Activated T-cell treated with anti-CD3 and anti-CD28 coated beads, Interleukin-2, amount 50 U/mL, for 1 hour (primary cell): ENCODE measurements at places on chromosomes 4 and X.

DNA sequence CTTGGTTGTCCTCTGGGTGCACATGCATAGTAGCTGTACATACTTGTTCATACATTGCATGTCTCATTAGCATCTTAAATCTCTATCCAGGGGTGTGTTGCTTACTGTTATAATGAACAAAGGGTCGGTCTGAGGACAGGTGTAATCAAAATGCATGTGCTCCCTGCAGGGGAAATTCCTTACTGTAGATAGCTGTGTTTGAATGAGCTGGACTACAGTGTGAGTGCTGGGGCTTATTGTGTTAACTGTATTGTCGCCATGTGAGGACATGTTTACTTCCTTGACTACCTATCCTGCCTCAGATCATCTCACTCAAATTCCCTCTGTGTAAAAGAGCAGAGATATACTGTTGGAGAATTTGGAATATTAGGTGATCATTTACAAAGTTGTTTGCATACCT is 98.7 kb downstream of the KLHL34 start:
- DNase-seq = no peak

GRCh38 chrX:111309083-111309482 is 38.8 kb upstream of the CAPN6 start:
- no peak for DNase-seq

GRCh38 chr4:166077782-166078181 is 204.7 kb downstream of the TLL1 start:
- DNase-seq = no peak

DNA sequence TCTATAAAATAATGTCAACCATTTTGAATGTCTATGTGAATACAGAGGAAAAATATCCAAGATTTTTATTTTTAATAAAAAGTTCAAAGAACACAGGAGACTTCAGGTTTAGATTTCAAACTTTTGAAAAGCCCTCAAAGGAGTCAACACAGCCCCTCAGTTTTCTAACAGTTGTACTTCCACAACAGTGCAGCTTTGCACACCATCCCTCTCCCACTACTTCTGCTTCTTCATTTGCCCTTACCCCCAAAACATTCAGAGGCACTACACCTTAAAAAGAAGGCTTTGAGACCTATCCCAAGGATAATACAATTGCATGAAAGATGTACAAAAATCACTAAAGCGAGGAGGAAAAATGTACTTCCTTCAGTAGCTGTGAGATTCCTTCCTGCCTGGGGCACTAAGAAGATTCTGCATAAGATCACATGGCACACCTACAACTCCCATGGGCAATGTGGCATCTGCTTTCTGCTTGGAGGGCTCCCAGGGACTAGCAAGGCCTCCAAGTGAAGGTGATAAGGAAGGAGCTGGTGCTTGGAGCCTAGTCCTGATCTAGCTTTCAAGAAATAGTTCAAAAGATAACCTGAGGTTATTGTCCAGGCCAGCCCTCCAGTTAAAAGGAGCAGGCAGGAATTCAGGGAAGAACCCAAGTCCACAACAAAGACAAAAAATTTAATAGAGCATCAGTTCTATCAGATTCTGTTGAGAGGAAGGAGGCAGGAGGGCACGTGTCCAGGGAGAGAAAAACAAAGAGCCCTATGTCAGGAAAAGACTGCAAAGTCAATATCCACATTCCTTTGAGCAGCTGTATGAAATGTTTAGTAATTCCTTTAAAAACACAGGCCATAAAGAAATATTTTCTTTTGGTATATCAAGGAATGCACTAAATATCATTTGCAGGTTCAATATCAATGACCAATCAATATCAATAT is 19.1 kb downstream of the ARAP2 start:
- no peak for DNase-seq

DNA sequence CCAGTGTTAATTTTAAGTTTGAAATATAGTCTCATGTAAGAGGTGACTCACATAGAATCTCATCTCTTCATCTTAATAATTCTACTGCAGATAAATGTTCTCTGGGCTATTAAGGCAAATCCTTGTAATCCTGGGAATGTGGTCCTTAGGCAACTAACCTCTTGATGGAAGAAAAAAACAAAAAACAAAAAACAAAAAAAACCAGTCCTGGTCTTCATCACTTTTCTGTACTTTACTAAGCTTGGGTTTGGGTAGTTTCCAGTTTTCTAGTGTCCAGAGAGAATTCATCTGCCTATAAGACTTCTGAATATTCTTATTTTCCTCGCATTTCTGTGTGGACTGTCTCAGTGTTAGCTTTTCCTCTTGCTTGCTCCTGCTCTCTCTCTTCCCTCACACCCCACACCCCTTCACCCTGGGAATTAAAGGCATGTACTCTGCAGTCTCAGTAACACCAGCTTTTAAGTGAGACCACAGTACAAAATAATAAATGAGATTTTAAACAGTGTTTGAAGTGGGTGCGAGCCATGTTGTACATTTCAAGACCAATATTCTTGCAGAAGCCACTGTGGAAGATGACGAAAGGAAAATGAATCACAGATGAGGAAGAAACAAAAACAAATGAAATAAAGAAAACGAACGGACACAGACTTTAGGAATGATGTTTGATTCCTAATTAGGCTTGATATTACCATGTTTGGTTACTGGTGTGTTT is 51.7 kb downstream of the HAND2 start:
- DNase-seq = no peak

DNA sequence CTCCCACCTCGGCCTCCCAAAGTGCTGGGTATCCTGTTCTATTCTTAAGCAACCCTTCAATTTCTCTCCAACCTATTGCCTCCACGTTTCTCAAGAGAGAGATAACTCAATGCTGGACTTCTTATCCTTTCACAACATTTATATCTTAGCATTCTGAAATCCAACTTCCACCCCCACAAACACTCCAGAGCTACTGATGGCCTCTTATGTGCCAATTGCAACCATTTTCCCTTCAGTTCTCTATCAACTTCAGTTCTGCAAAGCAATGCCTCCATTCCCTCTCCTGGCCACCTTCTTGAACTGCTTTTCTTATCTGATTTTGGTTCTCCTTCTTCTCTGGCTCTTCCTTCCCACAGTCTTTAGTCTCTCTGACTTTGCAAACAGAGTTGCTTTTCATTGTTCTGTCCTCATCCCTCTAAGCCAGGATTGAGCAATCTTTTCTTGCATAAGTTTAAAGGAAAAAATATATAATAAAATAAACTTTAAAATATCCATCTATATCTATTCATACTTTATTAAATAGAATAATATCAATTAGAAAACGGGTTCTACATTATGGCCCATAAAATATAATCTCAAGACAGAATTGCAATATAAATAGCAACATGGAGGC is 3.6 kb upstream of the STBD1 start:
- no peak for DNase-seq

GRCh38 chrX:101429934-101430333 is 21.9 kb downstream of the HNRNPH2 start:
- DNase-seq = no peak

DNA sequence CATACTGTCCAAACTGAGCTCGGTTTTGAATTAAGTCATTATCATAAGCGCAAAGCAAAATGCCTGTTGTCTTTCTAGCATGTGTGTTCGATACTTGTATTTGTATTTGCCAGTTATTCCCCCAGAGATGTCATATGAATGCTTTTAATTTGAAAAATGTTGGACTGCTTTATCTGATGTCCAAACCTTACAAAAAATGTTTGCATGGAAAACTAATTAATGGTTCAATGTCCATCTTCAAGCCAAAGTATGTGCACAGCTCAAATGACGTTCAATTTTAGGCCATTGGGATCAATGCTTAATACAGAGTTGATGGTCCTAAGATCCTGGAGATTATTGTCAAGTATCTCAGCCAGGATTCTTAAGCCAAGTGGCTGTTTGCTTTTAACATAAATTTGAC is 17.2 kb upstream of the HPGDS start:
- DNase-seq = no peak

- DNase-seq = peak; percentile 64
Observed at GRCh38 chr4:27010334-27010940, 149.8 kb downstream of the STIM2 start.

DNA sequence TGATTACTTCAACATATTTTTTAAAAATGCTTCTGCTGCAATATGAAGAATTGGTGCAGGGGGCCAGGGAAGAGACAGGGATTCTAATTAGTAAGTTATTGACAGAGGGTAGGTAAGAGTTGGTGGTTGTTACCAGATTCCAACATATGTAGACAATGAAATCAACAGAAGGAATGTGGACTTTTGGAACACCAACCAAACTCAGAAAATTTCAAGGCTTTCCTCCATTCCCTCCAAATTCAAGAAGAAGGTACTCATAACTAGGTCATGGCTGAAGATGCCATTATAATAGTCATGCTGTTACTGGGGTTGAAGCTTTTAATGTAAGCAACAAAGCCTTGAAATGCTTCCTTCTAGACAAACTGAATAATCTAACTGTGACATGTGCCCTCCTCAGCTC is 22.9 kb upstream of the CXCL13 start:
- DNase-seq = no peak

GRCh38 chr4:1713003-1713851 is 1.1 kb upstream of the SLBP start:
- no peak for DNase-seq

- DNase-seq = no peak
Observed at GRCh38 chr4:142917678-142918077, 71.6 kb upstream of the INPP4B start.

DNA sequence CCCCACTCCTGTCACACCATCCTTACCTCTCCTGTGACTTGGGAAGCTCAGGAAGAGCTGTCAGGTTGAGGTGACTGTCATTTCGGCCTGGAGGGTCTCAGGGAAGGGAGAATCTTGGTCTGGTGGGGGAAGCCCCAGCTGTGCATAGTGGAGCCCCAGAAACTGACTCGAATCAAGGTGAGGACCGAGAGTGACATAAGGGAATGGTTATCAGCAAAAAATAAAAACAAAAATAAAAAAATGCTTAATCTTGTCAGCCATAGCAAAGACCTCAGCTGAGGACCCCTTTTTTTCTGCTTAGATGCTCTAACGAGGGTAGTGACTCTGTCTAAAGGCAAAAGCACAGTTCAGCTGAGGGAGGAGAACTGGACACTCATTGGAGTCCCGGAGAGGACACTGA is at the start of gene MAGEB17:
MAGEB17 (plus strand) TSS at position 301 of the 400 bp plus-strand sequence. CDS start 2,902 bp downstream, outside the sequence.
- DNase-seq = no peak

- DNase-seq = no peak
Observed at GRCh38 chr4:14264437-14264836, 636.9 kb upstream of the BOD1L1 start.

GRCh38 chr4:108030332-108030731 is 40.6 kb downstream of the HADH start:
- peak; percentile 72 for DNase-seq

- no peak for DNase-seq
Observed at GRCh38 chr4:40321574-40322275, 13.4 kb upstream of the CHRNA9 start.

DNA sequence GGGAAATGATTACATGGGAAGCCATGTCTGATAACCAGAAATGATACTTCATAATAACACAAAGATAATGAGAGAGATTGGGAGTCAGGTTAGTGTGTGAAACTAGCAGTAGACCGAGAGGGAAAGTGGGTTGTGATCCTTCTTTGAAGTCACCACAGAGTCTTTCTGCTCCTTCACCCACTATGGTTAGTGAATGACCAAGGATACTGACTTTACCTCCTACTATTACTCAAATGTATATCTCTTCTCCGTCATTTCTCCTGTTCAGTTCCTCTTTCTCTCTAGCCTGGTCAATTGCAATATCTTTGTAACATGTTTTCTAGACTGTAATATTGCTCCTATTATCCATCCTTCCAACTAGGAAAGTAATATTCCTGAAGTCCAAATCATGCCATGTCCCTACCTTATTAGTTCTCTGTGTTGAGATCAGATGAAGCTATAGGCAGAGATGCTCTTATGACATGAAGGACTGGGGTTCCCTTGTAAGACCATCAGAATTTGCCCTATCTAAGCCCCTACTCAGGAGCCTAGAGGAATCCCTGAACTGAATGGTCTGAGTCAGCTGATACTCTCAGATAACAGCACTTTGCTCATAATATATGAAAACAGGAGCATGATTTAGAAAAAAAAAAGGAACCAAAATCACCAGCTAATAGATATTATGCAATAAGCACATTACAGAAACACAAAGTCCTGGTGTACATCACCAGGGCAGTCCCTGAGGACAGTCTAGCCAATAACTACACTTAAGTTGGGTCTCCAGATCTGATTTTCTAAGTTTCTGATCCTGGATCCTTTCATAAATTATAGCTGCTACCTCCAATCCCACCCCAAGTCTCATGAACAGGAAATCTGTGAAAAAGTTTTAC is 81.2 kb downstream of the SHROOM3 start:
- DNase-seq = no peak

GRCh38 chr4:75028196-75028854 is 95.4 kb downstream of the PARM1 start:
- no peak for DNase-seq

- DNase-seq = no peak
Observed at GRCh38 chrX:154733066-154733425, 17.8 kb downstream of the GAB3 start.

- no peak for DNase-seq
Observed at GRCh38 chr4:133812236-133812635, 389.4 kb downstream of the PABPC4L start.

GRCh38 chr4:81527115-81527514 is 55.4 kb upstream of the RASGEF1B start:
- DNase-seq = no peak

DNA sequence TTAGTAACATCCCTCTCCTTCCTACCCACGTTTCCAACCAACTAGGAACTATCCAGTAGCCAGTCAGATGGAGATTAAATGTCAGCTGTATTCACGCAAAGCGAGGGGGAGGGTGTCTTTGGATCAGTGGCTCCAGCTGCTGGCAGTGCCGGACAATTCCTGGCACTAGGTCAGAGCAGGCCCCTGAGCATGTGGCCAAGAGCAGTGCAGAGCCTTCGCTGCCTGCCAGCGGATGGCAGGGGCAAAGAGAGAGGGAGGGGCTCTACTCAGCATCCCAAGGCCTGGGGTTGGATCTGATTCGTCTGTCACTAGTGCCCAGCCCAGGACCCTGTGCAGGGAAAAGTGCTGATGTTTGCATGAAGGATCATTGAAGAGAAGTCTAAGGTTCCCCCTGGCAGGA is 28.7 kb upstream of the JAKMIP1 start:
- no peak for DNase-seq

GRCh38 chr4:137375111-137375850 is 157.0 kb downstream of the PCDH18 start:
- DNase-seq = no peak

GRCh38 chr4:73453701-73454005 is 17.6 kb downstream of the AFP start:
- no peak for DNase-seq

GRCh38 chr4:185886832-185887524 is 75.0 kb upstream of the SORBS2 start:
- no peak for DNase-seq

GRCh38 chrX:114134465-114134864 is 449.4 kb upstream of the HTR2C start:
- DNase-seq = no peak

- DNase-seq = no peak
Observed at GRCh38 chr4:33149658-33150524, 2429.7 kb downstream of the PCDH7 start.

DNA sequence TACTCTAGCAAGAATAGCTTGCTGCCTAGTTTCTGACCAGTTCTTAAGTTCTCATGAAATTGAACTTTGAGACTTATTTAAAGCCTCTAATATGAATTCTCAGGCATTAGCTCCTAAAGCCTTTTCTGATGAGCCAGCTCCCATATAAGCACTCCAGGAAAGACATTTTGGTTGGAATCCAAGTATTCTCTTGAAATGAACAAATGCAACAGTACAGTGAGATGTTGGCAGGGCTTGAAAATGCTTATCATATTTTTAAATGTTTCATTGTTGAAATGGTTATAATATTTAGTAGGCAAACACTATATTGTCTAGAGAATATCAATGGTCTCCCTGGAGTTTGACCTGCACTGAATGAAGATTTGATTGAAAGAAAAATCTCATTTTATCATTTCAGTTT is 240.3 kb downstream of the ANK2 start:
- DNase-seq = no peak
